ENCODE measurements at places on chromosomes 5 and 9.

- DNase-seq, result no peak
These were observed 279.8 kb upstream of the TNC start for GRCh38 chr9:115397591-115398312.

GRCh38 chr5:68336200-68336599 is 120.6 kb downstream of the PIK3R1 start:
- DNase-seq, result no peak

GRCh38 chr5:38724301-38725030 is 121.3 kb upstream of the OSMR start:
- DNase-seq, result no peak

DNA sequence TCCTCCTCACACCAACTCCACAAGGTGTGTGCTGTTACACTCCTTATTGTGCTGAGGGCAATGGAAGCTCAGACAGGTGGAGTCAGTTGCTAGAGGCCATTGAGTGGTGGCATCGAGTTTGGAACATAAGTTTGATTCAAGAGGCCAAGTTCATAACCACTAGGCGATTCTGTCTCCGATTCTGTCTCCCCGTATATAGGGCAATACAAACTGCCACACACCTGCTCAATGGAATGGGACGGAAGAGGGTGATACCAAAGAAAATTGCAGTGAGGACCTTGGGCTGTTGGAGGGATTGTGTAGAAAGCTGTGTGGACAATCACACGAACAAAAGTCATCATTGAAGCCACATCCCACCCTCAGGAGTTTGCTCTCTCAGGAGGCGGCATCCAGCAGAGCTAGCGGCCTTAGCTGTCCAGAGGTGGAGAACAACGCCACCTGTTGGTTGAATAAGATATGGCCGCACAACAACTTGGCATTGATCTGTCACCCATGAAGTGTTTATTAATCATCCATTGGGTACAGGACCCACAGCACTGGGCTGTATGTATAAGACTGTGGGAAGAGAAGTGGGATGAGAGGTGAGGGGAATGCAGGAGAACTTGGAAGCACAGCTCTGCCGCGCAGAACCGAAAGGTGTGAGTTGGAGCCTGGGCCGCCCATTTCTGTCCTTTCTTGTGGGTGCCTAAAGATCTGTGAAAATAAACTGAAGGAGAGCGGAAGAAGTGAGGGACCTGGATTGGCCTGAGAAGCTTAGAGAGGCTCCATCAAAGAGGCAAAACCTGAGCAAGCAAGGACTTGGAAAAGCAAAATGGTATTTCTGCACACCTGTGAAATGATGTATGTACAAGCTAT is 16.1 kb upstream of the NEUROG1 start:
- DNase-seq, result peak; percentile 82

- DNase-seq, result no peak
These were observed 43.4 kb upstream of the PLPP6 start for GRCh38 chr9:4618700-4619099.

DNA sequence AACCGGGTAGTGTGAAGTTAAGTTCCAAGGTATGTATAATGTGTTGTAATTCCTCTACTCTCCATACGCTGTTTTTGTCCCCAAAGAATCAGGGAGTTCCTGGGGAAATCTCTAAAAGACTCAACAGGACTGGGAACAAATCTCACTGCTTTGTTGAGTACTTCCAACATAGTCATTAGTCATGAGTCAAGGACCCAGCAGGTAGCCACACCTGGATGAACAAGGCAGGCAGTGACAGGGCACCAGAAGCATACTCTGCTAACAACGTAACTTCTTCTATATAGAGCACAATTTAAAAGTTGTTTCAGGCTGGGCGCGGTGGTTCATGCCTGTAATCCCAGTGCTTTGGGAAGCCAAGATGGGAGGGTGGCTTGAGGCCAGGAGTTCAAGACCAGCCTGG is 126.8 kb downstream of the SLC1A3 start:
- DNase-seq, result no peak

GRCh38 chr5:38121420-38121819 is 136.9 kb upstream of the EGFLAM start:
- DNase-seq, result no peak

All from ELF-1 (cell line).